ENCODE measurements at places on chromosomes 12 and 14. TPM values are rescaled to one million over a fixed set of nuclear protein-coding genes. Genes with fewer than 3 reads are reported as not detected.

The SLC6A13 gene
- 0.26 TPM for total RNA-seq

The CLEC4E gene
- 0.26 TPM for total RNA-seq

The RFX4 gene
- total RNA-seq: not detected

The SDR9C7 gene
- not detected for total RNA-seq

The KCNC2 gene
- total RNA-seq: not detected

The HSPA2 gene
- total RNA-seq: 40.5 TPM

The TMEM233 gene
- not detected for total RNA-seq

The COA8 gene
- 49.8 TPM for total RNA-seq

The KRT85 gene
- total RNA-seq: not detected

The TNS2 gene
- total RNA-seq: 52.9 TPM

The PTPRB gene
- total RNA-seq: 1.6 TPM

The ACADS gene
- 11.0 TPM for total RNA-seq

The OTOGL gene
- not detected for total RNA-seq

The IL22 gene
- total RNA-seq: not detected

The RNASE7 gene
- total RNA-seq: not detected

The HCAR2 gene
- not detected for total RNA-seq

The ADCY4 gene
- not detected for total RNA-seq

The TRIM9 gene
- 8.7 TPM for total RNA-seq

The DNAJC22 gene
- total RNA-seq: 21.5 TPM

The TPPP2 gene
- total RNA-seq: not detected

The COCH gene
- 21.0 TPM for total RNA-seq

The PTPRO gene
- total RNA-seq: not detected

The KRT7 gene
- total RNA-seq: 4,524 TPM

The NPAS3 gene
- total RNA-seq: not detected

The KRT2 gene
- not detected for total RNA-seq

The PIK3C2G gene
- total RNA-seq: not detected

The AP4S1 gene
- total RNA-seq: 10.5 TPM

The B4GALNT1 gene
- total RNA-seq: 51.6 TPM

The PRH2 gene
- not detected for total RNA-seq

The NOXRED1 gene
- not detected for total RNA-seq

The ZC3H10 gene
- 1.9 TPM for total RNA-seq

The BIN2 gene
- 0.18 TPM for total RNA-seq

The DIO3 gene
- total RNA-seq: not detected

The CCDC184 gene
- total RNA-seq: 3.6 TPM

The ARHGAP9 gene
- total RNA-seq: 0.99 TPM

The CLEC12A gene
- total RNA-seq: not detected

The EGLN3 gene
- total RNA-seq: 5.6 TPM

The KRT71 gene
- total RNA-seq: not detected

The CCDC38 gene
- total RNA-seq: not detected

The FAM181A gene
- not detected for total RNA-seq

The CRACR2A gene
- 1.2 TPM for total RNA-seq

The CEP128 gene
- total RNA-seq: 6.8 TPM

The SLC2A3 gene
- 4.5 TPM for total RNA-seq

The STYK1 gene
- 0.28 TPM for total RNA-seq

The FUT8 gene
- 12.3 TPM for total RNA-seq

Measured in A549 treated with ZK216348 at 1 μM for 4 hours (cell line).